ENCODE measurements at places on chromosomes 5 and 9. TPM values are rescaled to one million over a fixed set of nuclear protein-coding genes. Genes with fewer than 3 reads are reported as not detected.

DNA sequence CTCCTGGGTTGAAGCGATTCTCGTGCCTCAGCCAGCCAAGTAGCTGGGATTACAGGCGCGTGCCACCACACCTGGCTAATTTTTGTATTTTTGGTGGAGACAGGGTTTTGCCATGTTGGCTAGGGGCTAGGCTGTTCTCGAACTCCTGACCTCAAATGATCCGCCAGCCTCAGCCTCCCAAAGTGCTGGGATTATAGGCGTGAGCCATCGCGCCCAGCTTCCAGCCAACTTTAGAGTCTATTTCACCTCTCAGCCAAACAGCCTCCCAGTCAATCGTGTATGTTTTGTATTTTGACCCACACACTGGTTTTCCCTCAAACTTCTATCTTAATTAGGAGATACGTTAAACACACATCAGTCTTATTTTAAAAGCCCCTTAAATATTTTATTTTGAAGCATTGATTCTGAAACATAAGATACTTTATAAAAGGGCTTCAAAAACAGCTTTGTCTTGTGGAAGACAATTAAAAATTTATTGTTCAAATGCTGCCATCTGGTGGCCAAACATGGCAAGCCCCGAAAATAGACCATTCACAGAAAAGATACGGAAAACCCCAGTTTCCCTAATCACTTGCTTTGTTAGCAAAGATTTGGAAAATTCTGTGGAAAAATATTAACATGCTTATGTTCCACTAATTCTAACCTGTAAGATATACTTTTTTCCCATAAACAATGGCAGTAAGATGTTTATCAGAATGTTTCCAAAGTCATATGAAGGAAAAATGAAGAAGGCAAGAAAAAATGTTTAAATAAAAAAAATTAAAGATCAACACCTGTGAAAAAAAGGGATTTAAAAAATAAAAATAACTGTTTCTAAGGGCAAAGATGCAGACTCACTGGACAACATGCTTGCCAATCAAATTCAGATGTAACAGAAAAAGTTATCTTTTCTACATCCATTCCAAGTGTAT is 33.1 kb downstream of the APTX start:
- H3K27me3 ChIP-seq: no peaks in the 10 kb centered on the region
- DNase-seq: peak; percentile 10
- no peaks in the 10 kb centered on the region for H3K36me3 ChIP-seq
- no peak overlapping the region for H3K27ac ChIP-seq
- no peak overlapping the region for H3K4me3 ChIP-seq

The SLC35A4 gene
- 96.7 TPM for total RNA-seq

The TDRD7 gene
- total RNA-seq: 10.6 TPM

The CNTFR gene
- 2.7 TPM for total RNA-seq

- H3K27ac ChIP-seq: no peak overlapping the region
- H3K4me1 ChIP-seq: no peaks in the 10 kb centered on the region
- no peak overlapping the region for H3K4me3 ChIP-seq
- no peaks in the 10 kb centered on the region for H3K36me3 ChIP-seq
- DNase-seq: no peak
Observed at GRCh38 chr9:89361031-89361430, 42.7 kb downstream of the SECISBP2 start.

The SPINK4 gene
- total RNA-seq: not detected

DNA sequence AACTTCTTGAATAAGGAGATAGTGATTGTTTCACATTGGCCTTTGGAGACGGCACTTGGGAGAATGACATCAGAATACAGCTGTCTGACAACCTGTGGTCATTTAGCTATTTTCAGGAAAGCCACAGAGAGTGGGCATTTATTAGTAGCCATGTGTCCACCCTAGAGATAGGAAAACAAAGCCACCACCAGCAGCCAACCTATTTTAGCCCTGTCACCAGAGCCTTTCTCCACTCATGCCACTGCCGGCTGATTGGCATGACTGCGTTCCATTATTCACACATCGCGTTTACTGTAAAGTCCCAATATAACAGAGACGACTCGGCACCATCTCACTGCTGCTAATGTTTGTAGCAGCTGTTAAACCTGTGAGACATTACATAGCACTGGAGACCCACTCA is 330.1 kb downstream of the NDUFS4 start:
- no peaks in the 10 kb centered on the region for H3K4me1 ChIP-seq
- no peak overlapping the region for H3K27ac ChIP-seq
- no peaks in the 10 kb centered on the region for H3K27me3 ChIP-seq
- no peaks in the 10 kb centered on the region for H3K36me3 ChIP-seq
- DNase-seq: no peak
- no peak overlapping the region for H3K4me3 ChIP-seq

DNA sequence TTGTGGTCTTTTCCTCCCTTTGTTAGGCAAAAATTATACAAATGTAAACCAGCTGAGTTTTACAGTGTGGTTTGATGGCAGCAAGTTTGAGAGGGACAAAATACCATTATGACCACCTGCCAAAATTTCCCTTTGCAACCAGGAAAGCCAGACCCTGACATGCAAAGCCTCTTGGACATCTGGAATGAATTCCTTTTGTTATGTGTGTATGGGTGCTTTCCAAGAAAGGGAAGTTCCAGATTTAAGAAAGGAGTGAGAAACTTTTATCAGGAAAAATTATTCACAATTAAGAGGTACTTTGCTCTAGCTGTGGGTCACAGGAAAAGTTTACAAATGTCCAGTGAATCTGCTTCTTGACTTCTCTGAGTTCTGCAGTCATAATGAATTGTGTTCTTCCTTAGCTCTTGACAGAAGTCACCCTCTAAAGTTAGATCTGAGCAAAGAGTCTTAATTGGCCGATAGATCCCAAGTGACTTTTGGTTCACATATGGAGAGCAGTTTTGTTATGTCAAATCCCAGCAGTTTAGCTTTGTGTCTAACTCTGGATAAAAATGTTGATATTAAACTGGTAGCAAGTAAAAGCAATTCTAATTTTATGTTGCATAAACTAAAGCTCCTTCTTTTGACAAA is 295.9 kb upstream of the ZNF608 start:
- no peak for DNase-seq
- H3K4me1 ChIP-seq: peaks cover 28% of the 10 kb centered on the region
- H3K36me3 ChIP-seq: no peaks in the 10 kb centered on the region
- H3K27ac ChIP-seq: peak overlapping the region; percentile 82
- no peak overlapping the region for H3K4me3 ChIP-seq
- no peaks in the 10 kb centered on the region for H3K27me3 ChIP-seq

DNA sequence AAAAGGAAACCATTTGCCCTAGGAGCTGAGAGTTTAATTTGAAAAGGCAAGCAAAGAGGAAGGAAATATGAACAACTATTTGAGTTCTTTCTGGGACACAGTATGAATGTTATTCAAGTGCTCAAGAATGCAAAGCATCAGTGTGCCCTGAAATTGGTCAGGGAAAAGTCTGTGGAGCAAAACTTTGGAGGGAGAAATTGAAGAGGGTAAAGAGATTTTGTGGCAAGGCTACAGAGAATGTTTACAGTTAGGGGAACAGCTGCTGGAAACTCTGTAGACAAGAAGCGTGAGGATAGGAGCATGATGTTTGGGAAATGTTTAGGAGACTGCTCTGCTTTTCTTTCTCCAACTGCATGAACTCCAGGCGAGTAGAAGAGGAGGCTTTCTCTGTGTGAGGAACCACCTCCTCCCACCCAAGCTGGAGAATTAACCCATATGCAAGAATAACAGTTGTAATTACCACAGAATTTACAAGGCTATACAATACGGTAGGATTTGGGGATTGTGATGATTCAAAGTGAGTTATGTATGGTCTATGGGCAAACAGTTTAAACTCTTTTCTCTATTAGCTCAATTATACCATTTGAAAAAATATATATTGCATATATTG is 75.4 kb upstream of the IL7R start:
- H3K4me1 ChIP-seq: no peaks in the 10 kb centered on the region
- no peaks in the 10 kb centered on the region for H3K27me3 ChIP-seq
- H3K27ac ChIP-seq: no peak overlapping the region
